Left lung (tissue), 14 donors: ENCODE measurements at places on chromosomes 1 and 21. TPM values are rescaled to one million over a fixed set of nuclear protein-coding genes. Genes with fewer than 3 reads are reported as not detected.

GRCh38 chr1:179774000-179774399 lies 30.9 kb downstream of the FAM163A start:
- no peaks in the 10 kb centered on the region for H3K27me3 ChIP-seq
- no peaks in the 10 kb centered on the region for H3K4me1 ChIP-seq
- no peaks in the 10 kb centered on the region for H3K36me3 ChIP-seq
- H3K4me3 ChIP-seq = no peak overlapping the region

DNA sequence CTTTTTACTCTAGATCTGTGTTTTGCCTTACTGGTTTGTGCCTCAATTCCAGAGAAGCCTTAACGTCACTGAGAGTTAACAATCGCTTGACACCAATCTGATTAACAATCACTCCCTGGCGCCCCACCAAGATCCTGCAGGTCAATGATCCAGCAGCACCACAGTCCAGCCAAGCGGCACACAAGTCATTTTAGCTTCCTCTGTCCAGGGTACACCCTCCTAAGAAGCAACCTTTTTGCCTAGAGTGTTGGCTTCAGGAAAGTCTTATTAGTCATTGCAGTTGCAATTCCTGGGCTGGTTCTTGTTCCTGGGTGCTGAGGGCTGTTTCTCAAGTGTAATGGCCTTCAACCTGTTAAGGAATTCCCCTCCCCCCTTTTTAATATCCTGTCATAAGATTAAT lies 323.0 kb upstream of the USP25 start:
- H3K27ac ChIP-seq = no peak overlapping the region
- no peak for DNase-seq

DNA sequence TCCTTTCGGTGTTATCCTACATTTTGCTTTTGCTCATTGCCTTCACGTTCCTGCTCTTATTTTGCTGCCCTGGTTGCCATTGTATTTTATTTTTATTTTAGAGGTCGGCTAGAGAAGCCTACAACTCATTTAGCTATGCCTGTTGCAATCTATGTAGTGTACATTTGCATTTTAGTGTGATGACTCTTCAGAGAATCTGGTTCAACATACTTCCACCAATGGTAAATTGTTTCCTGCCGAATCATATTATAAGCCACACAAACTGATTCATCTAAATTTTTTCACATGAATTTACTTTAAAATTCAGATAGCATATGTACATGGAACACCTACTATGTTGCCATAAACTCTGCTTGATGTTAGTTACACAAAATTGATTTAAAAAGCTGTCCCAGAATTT lies 1596.9 kb downstream of the PLA2G4A start:
- H3K4me3 ChIP-seq = no peak overlapping the region
- H3K4me1 ChIP-seq = no peaks in the 10 kb centered on the region
- no peaks in the 10 kb centered on the region for H3K27me3 ChIP-seq
- H3K27ac ChIP-seq = no peak overlapping the region
- no peak for DNase-seq

DNA sequence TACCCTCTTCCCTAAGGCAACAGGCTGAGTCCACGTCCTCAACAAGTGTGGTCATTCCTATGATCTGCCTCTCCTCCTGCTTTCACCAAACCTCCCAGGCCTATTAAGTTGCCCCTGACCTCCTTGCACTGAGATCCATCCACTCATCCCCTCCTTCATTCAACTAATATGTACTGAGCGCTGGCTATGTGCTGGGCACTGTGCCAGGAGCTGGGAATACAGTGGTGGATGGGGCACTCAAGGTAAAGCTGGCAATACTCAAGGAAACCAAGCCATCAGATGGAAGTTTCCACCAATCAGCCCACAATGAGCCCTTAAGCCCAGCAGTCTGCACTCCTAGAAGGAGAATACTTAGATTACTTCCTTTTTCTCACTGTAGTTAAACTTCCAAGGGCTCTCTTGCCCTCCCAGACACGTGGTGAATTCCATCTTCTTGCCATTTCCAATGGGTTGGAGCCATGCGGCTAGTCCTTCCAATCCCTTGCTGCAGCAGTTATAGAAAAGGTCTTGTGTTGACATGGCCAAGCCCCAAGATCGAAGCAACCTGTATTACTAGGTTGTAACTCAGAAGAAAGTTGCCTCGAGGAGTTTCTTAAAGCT lies 279.9 kb upstream of the RUNX1 start:
- no peak for DNase-seq
- H3K27me3 ChIP-seq = no peaks in the 10 kb centered on the region
- no peaks in the 10 kb centered on the region for H3K4me1 ChIP-seq
- H3K36me3 ChIP-seq = no peaks in the 10 kb centered on the region
- no peak overlapping the region for H3K4me3 ChIP-seq

DNA sequence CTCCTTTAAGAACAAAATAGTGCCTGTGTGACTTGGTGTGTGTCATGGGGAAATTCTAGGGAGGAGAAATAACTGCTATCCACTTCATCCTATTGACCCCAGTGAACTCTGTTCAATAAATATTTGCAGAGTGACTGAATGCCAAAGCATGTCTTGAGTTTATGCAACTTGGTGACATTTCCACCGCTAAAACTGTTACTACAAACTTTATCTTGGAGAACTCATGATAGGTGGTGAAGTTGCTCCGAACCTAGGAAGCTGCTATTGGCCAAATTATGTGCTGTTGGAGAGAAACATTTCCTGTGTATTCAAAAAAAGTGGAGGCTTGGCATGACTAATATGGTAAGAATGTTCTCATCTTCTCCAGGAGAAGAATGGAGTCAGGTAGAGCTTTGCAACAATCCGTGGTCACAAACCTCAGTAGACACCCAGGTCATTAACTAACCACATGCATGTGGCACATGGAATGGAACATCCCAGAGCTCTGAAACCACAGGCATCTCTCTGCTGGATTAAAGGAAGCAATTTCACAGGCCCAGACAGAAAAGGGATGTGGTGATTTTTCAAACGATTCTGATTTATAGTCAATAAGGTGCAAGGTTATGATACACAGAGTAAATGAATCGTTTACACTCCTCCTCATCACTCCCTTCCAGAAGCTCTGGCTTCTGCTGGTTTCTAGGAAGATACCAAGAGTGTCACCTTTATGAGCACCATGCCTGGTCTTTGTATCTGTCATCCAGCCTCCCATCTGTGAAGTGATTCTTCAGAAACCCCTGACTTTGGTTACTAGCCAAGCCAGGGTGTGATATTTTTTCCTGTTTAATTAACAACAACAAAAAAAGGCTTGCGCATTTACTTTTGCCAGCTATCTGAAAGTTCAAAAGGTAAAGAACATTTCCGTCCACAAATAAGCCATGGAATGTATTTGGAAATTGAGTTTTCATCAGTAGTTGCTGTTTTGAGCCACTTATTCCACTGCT lies 361.1 kb downstream of the TGFB2 start:
- no peak for DNase-seq
- H3K27ac ChIP-seq = peak overlapping the region; percentile 4
- no peaks in the 10 kb centered on the region for H3K4me1 ChIP-seq
- H3K36me3 ChIP-seq = no peaks in the 10 kb centered on the region
- H3K4me3 ChIP-seq = no peak overlapping the region

DNA sequence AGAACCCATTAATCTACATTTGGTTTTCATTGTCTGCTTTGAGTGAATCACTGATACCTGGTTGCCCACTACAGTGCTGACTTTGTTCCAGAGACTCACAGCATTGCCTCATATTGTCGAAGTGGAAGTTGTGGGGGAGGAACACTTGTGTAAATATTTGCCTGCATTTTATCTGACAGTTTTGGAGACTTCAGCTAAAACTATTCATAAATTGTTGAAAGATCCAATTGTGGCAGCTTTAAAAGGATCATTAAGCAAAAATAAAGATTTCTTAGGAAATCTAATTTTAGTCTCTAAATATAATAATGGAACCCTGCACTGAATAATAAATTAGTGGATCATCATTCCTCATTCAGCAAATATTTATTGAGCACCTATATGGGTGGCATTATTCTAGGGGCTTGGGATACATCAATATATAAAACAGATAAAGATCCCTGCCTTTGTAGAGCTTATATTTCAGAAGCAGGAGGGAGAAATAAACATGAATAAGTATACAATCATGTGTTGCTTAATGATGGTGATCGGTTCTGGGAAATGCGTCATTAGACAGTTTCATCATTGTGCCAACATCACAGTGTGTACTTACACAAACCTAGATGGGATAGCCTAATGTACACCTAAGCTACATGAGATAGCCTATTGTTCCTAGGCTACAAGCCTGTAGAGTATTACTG lies 73.5 kb downstream of the OSBPL9 start:
- H3K36me3 ChIP-seq = no peaks in the 10 kb centered on the region
- no peak overlapping the region for H3K27ac ChIP-seq
- H3K4me1 ChIP-seq = no peaks in the 10 kb centered on the region
- H3K4me3 ChIP-seq = no peak overlapping the region
- DNase-seq = peak; percentile 13

DNA sequence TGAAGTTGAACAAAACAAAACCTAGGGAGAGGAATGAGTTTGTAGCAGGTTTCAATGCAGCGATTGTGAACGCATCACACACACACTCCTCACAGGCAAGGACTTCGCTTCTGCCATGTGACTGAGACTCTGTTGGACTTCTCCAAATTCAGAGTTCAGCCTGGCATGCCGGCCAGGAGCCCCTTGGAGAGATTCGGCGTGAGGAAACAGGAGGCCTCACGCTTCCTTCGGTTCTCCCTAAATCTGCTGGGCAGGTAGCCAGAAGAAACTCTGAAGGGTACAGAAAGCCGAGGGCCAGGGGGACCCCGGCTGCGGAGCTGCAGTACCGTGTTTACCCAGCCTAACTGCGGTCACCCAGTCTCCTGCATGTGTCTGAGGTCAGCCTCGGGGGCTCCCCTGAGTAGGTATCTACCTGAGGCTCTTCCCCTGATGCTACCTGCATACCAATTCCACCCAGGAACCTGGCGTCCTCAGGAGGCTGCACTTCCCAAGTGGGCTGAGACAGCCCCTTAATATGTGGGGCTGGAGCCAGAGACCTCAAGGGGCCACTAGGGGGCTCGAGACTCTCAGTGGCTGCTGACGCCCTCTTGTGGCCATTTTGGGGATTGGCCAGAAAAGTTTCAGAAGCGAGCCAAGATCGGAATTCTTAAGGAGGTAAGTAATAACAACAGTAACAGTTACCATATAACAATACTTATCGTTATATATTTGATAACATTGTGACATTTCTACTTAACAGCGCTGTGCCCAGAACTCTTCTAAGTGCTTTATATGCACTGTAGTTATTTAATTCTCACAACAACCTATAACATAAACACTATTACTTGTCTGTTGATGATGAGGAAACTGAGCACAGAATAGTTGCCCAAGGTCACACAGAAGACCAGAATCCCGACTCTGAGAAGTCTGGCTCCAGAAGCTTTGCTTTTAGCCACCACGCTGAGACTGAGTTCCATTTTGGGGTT lies 2.7 kb upstream of the ANXA9 start:
- no peaks in the 10 kb centered on the region for H3K27me3 ChIP-seq
- peaks cover 56% of the 10 kb centered on the region for H3K4me1 ChIP-seq
- DNase-seq = peak; percentile 83
- H3K36me3 ChIP-seq = no peaks in the 10 kb centered on the region
- peak overlapping the region; percentile 58 for H3K27ac ChIP-seq

DNA sequence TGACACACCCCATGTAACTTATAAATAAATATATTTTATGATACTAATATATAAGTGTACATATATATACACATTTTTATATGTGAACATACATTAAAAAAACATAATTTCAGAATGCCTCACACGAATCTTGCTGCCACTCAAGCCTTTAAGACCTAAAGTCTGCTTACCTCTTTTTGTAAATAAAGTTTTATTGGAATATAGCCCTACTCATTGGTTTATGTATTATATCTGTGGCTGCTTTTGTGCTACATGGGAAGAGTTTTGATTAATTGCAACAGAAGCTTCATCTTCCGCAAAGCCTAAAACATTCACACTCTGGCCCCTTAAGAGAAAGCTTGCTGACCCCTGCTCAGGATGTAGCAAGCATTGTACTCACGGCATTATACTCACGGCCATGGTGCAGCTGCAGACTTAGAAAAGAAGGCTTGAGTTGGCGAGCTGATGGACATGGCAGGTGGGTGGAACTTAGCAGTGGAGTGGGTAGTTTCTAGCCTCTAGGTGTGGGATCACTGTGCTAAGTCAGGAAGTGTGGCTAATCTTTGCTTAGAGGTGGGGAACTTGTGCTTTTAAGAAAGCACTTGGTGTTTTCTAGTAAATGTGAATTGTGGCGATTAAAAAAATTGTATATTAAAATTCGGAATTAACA lies 80.8 kb downstream of the DYRK1A start:
- H3K27ac ChIP-seq = no peak overlapping the region
- H3K36me3 ChIP-seq = no peaks in the 10 kb centered on the region
- H3K4me3 ChIP-seq = no peak overlapping the region
- H3K27me3 ChIP-seq = no peaks in the 10 kb centered on the region

GRCh38 chr1:115404911-115405310 lies 66.9 kb upstream of the NGF start:
- no peaks in the 10 kb centered on the region for H3K36me3 ChIP-seq
- no peaks in the 10 kb centered on the region for H3K4me1 ChIP-seq
- H3K27me3 ChIP-seq = no peaks in the 10 kb centered on the region
- no peak overlapping the region for H3K4me3 ChIP-seq
- no peak overlapping the region for H3K27ac ChIP-seq

- H3K27me3 ChIP-seq = no peaks in the 10 kb centered on the region
- no peak overlapping the region for H3K27ac ChIP-seq
- no peaks in the 10 kb centered on the region for H3K36me3 ChIP-seq
- H3K4me3 ChIP-seq = no peak overlapping the region
- H3K4me1 ChIP-seq = no peaks in the 10 kb centered on the region
Measured at GRCh38 chr21:32782698-32783097, 11.1 kb upstream of the PAXBP1 start.

- H3K27me3 ChIP-seq = no peaks in the 10 kb centered on the region
- no peak for DNase-seq
- no peaks in the 10 kb centered on the region for H3K4me1 ChIP-seq
- no peak overlapping the region for H3K4me3 ChIP-seq
- no peak overlapping the region for H3K27ac ChIP-seq
Measured at GRCh38 chr1:186042230-186042629, 308.0 kb downstream of the HMCN1 start.

The LGR6 gene
- 1.5 TPM for total RNA-seq

The ANGPTL3 gene
- not detected for total RNA-seq

The CFAP141 gene
- total RNA-seq = not detected

The WDR77 gene
- 18.9 TPM for total RNA-seq

The TMEM269 gene
- 0.17 TPM for total RNA-seq

The KAZN gene
- total RNA-seq = 11.1 TPM

The PBX1 gene
- 50.6 TPM for total RNA-seq

The VHLL gene
- not detected for total RNA-seq

The S100A7 gene
- not detected for total RNA-seq

The TACSTD2 gene
- 171 TPM for total RNA-seq

The KCNJ15 gene
- 87.3 TPM for total RNA-seq

The PSMG1 gene
- 32.4 TPM for total RNA-seq

The RHBDL2 gene
- total RNA-seq = 1.0 TPM

The ZNF593OS gene
- not detected for total RNA-seq
